ENCODE measurements at places on chromosomes 3 and 15.

DNA sequence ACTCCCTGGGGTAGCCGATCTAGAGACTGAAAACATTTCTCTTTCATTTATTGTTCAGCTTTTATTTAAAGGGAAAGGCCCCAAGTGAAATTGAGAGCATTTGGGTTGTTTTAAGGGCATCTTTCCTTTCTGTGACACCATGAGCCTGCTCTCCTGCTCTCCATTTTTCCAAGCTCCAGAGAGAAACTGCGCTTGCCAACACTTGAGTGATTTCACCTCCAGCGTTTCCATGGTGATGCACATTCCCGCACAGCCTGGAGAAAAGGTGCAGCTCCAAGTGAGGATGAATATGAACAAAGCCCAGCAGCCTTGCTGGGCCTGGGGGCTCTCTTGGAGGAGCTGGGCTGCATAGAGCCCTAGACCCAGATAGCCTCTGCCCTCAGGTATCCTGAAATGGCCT lies 159.2 kb upstream of the PPP2R3A start:
- no peak for DNase-seq

- DNase-seq, result no peak
Measured at GRCh38 chr15:70202756-70203155, 105.0 kb upstream of the TLE3 start.

DNA sequence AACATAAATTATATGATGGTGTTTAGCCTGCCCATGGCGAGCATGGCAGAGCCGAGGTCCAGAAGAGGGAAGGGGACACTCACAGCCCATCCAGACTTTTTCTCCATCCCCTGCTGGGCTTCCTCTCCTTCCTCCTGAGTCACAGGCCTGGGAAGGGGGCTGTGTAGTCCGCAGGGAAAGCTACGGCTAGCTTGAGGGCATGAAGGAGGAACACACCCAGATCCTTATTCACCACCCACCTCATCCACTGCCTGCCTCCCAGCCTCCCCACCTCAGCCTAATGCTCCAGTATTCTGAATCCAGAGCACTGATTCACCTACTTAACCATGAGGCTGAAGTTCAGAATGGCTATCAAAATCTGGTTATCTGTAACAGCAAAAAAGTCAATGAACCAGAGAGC lies 97.8 kb downstream of the OXNAD1 start:
- no peak for DNase-seq

GRCh38 chr3:58305882-58306711 lies at the start of the genes HTD2 and RPP14:
HTD2 (plus strand) TSS chr3:58306520; CDS start chr3:58317614, 11,094 bp downstream.
RPP14 (plus strand) TSS chr3:58306245; CDS start chr3:58310330, 4,085 bp downstream.
- peak; percentile 99 for DNase-seq

GRCh38 chr3:194103505-194103904 lies 32.4 kb upstream of the HES1 start:
- DNase-seq, result peak; percentile 13

DNA sequence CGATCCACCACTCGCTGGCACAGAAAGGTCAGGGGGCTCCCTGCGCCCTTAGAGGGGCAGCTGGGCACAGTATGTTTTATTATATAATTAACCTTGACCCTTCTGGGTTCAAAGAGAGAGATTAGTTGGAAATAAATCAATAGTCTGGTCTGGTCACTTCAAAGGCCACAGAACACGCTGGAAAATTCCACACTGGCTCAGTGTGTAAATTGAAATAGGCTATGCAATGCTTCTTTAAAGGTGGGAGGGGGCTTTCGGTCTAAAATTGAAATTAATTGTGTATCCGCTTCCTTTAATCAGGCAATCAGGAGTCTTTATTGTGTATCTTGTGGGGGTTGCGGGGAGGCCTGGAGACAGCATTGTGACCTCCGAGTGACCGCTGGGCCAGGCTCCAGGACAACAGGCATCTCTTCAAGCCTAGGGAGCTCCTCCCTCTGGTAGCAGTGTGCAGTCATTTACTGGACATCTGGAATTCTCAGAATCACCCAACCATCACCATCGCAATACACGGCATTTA lies 8.0 kb downstream of the RNU5B-1 start:
- DNase-seq, result no peak

GRCh38 chr3:30611613-30612436 lies 5.4 kb downstream of the TGFBR2 start:
- no peak for DNase-seq

GRCh38 chr3:27802425-27802824 lies 80.3 kb upstream of the EOMES start:
- DNase-seq, result no peak

DNA sequence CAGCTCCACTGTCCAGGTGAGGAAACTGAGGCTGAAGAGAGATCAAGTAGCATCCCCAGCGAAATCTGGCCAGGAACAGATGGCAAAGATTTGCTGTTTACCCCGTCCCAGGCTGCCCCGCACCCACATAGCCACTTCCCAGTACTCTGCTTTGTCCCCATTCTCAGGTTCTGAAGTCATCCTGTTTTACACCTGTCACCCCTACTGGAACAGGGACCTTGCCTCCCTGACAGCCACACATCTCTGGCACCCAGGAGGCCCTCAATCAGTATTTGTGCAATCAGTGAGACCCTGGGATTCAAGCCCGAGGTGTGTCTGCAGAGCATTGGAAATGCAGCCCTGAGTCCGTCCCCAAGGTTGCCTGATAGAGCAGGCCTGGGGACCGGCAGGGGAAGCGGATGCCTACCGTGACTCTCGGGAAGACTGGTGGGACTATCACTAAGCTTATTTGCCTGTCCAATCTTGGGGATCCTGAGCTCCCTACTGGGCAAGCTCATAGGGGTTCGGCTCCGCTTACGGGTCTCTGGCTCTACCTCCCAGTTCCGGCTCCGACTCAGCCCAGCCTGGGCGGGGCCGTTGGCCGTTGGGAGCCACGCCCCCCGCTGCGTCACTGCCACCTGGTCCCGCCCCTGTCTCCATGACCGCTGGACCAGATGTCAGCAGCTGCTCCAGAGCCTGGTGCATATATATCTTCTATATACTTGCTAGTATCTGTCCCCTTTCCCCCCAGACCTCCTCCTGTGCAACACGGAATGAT lies 17.5 kb upstream of the FANCD2 start:
- peak; percentile 89 for DNase-seq

DNA sequence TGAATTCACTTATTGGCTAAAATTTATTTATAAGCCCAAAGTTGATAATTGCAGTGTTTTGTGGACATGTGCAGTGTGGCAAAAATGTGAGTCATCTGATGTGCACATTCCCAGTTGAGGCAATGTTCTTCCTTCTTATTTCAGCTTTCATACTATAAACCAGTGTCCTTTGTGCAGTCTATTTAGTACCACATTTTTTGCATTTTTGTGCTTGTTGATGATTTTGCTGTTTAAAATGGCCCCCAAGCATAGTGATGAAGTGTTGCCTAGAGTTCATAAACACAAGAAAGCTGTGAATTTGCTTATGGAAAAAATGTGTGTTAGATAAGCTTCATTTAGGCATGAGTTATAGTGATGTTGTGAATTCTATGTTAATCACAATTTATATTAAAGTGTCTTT lies 19.4 kb upstream of the IL20RB start:
- DNase-seq, result no peak

DNA sequence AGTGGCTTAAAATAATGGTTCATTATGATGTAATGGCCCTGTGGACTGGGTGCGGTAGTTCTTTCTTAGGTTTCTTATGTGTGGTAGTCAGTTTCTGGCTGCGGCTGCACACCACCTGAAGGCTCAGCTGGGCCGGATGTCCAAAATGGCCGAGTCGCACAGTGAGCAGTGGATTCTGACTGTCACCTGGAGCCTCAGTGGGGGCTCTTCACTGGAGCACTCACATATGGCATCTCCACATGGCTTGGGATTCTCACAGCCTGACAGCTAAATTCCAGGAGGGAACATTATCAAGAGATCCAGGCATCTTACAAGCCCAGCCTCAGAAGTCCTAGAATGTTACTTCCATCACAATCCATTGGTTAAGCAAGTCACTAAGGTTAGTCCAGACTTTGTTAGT lies 26.8 kb upstream of the ALDH1L1 start:
- DNase-seq, result no peak

DNA sequence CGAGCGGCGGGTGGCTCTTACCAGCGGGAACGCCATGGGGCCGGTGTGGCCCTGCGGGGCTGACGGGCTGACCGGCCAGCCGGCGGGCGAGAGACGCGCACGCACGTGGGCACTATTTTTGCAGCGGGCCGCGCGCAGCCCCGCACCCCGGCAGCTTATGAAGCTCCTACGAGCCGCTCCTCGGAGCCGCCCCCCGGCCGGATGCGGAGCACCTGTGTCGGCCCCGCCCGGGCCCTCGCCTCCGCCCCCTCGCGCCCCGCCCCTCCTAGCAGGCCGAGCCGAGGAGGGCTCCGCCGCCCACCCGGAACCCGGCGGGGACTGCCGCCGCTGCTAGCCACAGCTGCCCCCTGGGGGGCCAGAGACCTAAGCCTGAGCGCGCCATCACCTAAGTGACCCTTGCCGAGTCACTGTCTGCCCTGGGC lies 683 bp upstream of the CPEB1 start:
- DNase-seq, result peak; percentile 32

DNA sequence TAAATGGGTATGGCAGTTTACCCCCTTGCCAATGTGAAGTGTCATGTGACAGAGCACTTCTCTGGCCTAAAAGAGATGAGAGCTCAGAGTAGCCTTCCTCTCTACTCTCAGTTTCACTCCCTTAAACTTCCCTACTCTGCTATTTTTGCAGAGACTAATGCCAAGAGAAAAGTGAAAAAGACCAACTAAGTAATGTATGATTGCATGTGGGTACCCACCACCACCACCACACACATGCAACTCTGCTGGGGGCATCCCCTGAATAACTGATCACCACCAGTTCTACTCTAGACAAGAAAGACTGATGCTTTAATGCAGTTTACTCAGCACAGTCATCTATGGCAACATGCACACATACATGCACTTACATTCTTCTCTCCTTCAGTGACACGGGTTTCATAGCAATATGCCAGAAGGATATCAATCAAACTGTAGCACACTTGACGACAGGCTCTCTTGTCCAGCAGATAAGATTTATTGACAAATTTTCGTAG lies 31.3 kb downstream of the SHQ1 start:
- DNase-seq, result peak; percentile 22

DNA sequence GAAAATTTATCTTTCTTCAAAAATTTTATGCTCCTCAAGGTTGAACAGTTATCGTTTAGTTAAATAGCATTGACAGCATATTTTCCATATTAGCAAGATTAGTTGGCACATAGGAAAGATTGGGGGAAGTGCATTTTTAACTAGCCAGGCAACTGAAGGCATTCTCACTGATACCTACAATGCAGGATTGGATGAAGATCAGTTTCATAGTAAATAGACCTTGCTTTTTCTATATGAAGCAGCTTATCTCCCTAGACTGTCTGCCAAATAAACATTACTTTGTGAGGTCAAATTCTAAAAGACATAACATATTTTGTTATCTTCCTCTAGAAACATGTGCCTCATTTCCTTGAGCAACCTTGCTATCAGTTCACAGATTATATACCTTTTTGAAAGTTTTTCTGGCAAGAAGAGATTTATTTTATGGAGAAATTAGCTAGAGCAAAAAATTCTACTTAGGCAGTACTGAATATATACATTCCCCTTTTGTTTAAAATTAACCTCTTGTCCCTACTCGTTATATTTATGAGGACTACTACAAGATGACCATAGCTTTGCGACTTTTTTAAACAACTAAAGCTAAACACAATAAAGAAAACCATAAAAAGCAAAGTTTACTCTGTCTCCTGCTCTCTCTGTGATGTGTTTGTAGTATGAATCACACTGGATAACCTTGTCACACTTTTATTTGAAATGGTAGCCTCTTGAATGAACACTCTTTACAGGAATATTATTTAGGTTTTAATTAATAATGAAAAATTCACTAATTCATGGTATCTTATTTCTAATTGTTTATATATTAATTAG lies 654.9 kb upstream of the TBL1XR1 start:
- DNase-seq, result no peak

DNA sequence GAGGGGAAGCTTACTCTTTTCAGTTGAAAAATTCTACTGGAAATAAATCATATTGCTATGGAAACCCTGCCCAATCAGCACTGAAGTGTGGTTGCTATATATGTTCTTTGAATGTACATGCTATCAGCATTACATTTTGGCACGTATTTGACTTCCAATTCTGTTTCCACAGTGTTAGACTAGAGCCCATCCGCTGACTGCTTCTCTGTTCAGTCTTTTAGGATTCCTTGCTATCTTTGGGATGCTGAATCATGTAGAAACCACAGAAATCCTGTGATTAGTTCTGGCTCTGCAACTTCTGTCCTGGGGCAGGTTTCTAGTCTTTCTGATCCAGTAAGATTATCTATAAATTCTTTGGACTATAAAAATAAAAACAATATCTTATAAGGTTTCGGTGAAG lies 128.2 kb upstream of the SLC7A14 start:
- no peak for DNase-seq

GRCh38 chr15:27705056-27705455 lies 394.1 kb downstream of the OCA2 start:
- DNase-seq, result no peak

- no peak for DNase-seq
Measured at GRCh38 chr3:126149256-126149902, 31.0 kb downstream of the ALDH1L1 start.
